ENCODE measurements at places on chromosomes 4 and X.

DNA sequence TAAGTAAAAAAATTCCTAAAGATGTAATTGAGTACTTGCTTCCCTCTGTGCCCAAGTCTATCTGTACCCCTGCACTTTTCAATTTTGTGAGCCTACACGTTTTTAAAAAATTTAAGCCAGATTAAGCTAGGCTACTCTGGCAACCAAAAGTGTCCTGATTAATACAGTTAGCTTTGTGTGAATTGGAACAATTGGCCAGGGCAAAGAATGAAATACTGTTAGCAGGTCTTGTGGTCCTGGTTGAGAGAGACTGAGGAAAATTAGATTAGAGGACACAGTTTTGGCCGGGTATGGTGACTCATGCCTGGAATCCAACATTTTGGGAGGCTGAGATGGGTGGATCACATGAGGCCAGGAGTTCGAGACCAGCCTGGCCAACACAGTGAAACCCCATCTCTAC is 293.3 kb downstream of the RAPGEF2 start:
- no peak for DNase-seq

DNA sequence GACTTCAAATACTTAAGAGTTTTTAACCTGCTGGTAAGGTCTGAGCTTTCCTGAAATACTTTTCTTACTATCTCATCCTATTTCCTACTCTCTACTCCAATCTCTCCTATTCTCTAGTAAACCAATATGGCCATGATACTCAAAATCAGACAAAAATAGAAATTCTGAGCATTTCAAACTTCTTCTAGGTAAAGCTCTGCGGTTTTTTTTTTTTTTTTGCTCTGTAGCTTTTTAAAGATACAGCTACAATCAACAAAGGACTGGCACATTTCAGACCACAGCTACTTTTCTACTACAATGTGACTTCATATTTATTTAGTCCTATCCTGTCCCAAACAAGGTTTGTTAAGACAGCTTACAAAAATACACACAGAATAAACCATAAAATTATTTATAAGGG is 31.1 kb downstream of the MAML3 start:
- no peak for DNase-seq

GRCh38 chr4:84024405-84024804 is 474.7 kb downstream of the NKX6-1 start:
- peak; percentile 34 for DNase-seq

DNA sequence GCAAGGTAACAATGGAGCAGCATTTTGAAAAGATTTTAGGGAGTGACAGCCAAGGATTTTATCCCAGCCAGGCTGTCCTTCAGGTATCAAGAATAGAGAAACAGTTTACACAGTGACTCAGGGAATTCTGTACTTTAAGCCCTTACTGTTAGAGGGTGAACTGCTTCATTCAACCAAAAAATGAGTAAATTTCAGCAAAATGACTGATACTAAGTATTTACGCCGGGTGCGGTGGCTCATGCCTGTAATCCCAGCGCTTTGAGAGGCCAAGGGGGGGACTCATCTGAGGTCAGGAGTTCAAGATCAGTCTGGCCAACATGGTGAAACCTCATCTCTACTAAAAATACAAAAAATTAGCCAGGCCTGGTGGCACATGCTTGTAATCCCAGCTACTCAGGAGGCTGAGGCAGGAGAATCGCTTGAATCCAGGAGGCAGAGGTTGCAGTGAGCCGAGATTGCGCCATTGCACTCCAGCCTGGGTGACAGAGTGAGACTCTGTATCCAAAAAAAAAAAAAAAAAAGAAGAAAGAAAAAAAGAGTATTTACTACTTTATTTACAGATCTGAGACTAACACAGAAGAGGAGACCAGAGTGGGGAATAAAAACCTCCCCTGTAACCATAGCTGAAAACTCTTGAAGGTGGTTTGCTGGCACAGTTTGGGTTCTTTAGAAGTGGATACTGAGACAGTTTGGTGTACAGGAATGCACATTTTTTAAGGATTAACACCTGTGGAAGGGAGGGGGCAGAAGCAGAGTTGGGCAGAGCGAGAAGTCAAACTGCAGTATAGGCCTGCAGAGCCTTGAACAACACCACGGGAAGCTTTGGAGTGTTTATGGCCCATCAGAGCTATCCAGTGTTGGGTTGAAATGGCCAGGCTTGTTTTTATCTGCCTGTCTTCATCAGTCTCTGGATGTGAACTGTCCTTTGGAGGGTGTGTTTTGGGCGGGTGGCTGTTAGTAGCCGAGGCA is 40.5 kb downstream of the TMEM131L start:
- no peak for DNase-seq

- no peak for DNase-seq
Observed at GRCh38 chrX:153303276-153304262, 18.0 kb downstream of the PNMA6F start.

- DNase-seq, result no peak
Observed at GRCh38 chrX:103536732-103537131, 17.4 kb upstream of the RAB40A start.

DNA sequence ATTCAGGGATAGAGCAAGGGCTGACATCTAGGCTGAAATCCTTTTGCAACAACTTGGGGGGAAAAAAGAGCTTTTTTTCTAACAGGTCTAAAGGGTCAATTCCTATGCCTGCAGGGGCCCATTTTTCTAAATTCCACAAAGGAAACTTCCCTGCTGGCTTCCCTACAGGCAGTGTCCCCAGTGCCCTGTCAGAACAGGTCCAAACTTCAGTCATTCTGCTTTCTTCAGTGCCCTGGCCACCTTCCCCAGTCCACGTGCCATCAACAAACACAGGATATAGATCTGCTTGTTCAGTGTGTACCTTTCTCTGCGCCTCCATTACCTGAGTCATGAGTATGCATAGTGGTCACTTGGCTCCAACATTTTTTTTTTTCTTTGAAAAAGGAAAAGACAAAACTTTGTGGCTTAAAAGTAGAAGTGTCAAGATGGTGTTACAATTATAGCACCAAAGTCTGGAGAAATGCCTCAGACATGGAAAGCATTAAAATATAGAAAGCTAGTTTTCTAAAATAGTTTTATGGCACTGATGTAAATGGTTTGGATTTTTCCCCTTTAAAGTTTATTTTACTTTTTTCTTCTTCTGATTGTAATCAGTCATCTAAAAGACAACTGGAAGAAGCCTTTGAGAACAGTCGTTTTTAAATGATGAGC is 84.0 kb upstream of the JADE1 start:
- DNase-seq, result no peak

- no peak for DNase-seq
Observed at GRCh38 chr4:127525608-127526007, 107.1 kb upstream of the INTU start.

GRCh38 chrX:63751481-63751880 is 33.5 kb downstream of the ARHGEF9 start:
- no peak for DNase-seq

DNA sequence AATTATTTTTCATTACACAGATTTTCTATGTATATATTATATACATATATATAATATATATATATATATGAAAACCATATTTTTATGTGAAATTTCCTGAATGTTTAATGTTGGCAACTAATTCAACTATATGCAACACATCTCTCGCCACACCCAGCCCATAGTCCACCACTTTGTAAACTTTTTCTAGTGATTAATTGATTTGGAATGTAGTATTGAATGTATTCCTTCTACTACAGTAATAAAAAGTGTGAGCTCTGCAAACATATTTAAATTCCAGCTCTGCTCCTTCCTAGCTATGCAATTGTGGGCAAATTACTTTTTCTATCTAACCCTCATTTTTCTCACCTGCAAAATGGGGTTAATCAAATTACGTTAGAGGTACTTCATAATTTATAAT is 187.8 kb downstream of the TEX11 start:
- DNase-seq, result no peak

DNA sequence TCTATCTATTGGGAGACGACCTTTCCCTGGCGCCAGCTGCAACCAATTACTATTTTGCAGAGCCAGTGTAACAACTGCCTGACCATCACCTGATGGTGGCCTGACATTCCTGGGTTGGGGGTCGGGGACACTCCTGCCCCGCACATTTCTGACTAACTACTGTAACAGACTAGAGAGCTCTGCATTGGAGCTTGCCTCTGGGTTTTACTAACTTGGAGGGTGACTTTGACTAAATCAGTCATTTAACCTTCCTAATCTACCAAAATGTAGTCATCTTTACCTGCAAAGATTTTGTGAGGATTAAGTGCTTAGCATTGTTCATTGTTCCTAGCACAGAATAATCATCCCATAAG is 37.5 kb upstream of the ABCG2 start:
- no peak for DNase-seq

DNA sequence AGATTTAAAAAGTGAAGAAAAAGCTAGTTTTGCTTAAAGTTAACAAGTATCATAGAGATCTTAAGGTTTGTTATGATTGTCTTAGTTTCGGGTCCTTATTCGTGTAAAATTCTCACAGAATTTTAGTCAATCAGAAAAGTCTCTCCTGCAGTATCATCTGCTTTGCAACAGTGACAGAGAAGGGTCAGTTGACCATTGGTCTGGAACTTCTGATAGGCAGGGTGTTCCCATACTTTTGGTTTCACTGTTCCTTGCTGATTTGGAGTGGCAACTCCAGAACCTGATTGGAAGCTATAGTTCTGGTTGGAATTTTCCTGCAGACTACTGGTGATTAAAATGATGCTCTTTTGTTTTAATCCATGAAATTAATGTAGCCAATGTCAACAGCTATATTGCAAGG is 1.8 kb downstream of the IL15 start:
- no peak for DNase-seq

DNA sequence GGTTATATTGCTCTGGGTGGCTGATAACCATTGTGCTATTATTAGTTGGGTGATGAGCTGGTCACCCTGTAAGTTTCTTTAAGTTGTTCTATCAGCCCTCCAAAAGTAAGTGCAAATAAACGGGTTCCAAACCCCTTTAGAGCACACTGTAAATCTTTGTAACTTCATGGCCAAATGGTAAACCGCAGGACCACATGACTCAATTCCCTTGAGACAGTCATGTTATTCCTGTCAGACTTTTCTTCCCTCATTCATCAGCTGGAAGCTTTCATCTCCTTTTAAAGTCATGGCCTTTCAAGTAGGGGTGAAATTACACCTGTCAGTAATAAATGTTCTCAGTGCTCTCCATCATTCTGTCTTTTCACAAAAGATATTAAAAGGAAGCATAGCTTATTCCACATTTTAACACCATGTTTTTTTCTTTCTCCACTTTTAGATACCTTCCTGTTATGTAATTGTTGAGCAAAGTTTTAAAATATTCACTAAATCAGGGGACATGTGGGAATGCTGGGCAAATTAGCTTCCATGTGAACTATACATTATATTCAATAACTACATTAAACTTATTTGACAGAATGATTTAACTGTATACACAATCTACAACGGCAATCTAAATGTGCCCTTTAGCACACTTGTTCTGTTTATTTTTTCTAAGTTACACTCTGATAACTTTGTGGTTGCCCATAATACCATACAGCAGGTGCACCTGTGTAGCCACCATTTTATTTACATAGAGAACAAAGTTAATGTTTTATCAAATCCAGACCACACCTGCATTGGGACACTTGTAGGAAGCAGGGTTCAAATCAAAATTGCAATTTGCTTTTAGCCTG is 275.5 kb downstream of the CFAP299 start:
- DNase-seq, result no peak

DNA sequence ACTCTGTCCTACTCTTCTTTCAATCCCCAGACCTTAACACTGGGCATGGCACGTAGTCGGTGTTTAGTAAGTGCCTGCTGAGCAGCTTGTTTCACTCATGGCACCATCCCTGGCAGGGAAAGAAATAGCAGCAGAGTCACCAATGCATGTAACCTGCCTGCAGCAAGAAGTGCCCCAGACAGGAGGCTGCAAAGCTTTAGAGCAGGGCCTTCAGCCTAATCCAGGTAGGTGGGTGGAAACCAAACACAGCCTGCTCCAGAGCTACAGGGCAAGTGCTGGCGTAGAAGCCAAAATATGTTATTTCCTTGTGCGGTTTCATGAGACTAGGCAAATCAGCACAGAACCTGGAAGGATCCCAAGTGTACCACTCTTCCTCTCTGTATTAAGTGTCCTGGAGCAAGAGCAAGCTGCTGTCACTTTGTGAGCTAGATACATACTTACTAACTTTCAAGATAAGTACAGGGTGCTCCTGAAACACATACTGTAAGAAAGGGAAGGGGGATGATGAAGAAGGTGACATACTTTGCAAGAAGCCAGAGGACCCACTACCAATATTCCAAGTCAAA is 5.5 kb downstream of the PROM1 start:
- DNase-seq, result peak; percentile 51

DNA sequence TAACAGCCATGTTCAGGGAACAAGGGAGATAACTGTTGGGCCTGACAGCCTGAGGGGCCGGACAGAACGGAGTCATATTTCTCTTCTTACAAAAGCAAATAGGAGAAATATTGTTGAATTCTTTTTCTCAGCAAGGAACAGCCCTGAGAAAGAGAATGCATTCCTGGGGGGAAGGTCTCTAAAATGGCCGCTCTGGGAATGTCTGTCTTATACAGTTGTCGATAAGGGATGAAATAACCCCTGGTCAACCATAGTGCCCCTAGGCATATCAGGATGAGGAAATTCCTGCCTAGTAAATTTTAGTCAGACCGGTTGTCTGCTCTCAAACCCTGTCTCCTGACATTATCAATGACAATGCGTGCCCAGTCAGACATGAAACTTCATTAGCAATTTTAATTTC is 1925.5 kb downstream of the PCDH7 start:
- DNase-seq, result no peak

DNA sequence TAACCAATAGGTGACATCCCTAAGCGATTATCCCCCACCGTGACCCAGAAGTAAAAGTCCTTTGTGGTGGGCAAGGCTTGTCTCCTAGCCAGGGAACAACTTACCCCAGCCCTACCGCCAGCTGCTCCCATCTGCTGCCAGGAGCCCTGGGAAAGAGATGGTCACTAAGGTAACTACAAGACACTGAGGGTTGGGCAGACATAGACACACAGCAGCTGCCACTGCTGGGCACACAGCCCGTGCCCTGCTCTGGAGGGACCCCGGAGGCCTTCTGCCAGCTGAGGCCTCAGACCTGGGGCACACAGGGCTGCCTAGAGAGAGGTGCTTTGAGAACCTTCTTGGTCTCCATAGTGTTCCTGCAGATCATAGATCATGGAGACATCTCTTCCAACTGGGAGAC is 53.0 kb upstream of the PROM1 start:
- DNase-seq, result peak; percentile 95

GRCh38 chr4:28565396-28565795 is 1704.8 kb downstream of the STIM2 start:
- peak; percentile 56 for DNase-seq

DNA sequence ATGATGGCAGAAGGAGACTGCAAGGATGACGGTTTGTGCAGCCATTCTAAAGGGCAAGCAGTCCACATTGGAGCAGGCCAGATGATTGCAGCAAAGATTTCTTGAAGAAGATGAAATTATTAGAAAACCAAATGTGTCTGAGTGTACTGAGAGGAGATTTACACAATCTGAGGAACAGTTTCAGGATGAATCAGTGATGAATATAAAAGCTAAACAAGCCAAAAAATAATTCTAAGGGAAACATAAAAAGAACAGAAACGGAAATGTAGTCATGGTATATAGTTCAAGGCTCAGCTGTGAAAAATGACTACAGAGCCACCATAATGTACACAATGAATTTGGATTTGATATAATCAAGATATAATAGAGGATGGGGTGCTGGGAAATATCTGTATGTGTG is 168.5 kb downstream of the PDGFC start:
- no peak for DNase-seq

All from tongue (tissue), 3 donors.